Left lung (tissue), 14 donors: ENCODE measurements at places on chromosomes 2 and 18. TPM values are rescaled to one million over a fixed set of nuclear protein-coding genes. Genes with fewer than 3 reads are reported as not detected.

GAREM2 gene
- polyA plus RNA-seq = 7.5 TPM

TIA1 gene
- 639 TPM for polyA plus RNA-seq

CYP27C1 gene
- 8.7 TPM for polyA plus RNA-seq

IL1RL2 gene
- 0.91 TPM for polyA plus RNA-seq

CDH2 gene
- polyA plus RNA-seq = 7.2 TPM

EIF2AK2 gene
- polyA plus RNA-seq = 39.3 TPM

ERMN gene
- 0.34 TPM for polyA plus RNA-seq

ZEB2 gene
- polyA plus RNA-seq = 284 TPM

GCG gene
- polyA plus RNA-seq = not detected

DAW1 gene
- 0.70 TPM for polyA plus RNA-seq

TLX2 gene
- polyA plus RNA-seq = not detected

MDH1B gene
- polyA plus RNA-seq = 2.6 TPM

EPG5 gene
- polyA plus RNA-seq = 30.8 TPM

TMEM37 gene
- polyA plus RNA-seq = 28.5 TPM

YWHAQ gene
- 379 TPM for polyA plus RNA-seq

SKA1 gene
- 6.4 TPM for polyA plus RNA-seq

TEKT4 gene
- polyA plus RNA-seq = 1.5 TPM

RAD51AP2 gene
- 0.56 TPM for polyA plus RNA-seq

CHRNG gene
- polyA plus RNA-seq = 0.11 TPM

DNAJC27 gene
- polyA plus RNA-seq = 10.7 TPM

RNF25 gene
- polyA plus RNA-seq = 36.5 TPM

SERPINB11 gene
- polyA plus RNA-seq = not detected

GPD2 gene
- 27.4 TPM for polyA plus RNA-seq

DSC2 gene
- polyA plus RNA-seq = 14.9 TPM

KLHL14 gene
- 0.86 TPM for polyA plus RNA-seq

SERPINB7 gene
- not detected for polyA plus RNA-seq

CHST10 gene
- polyA plus RNA-seq = 32.1 TPM

CRYBA2 gene
- polyA plus RNA-seq = not detected

SERPINB3 gene
- polyA plus RNA-seq = not detected

HOXD10 gene
- polyA plus RNA-seq = 1.5 TPM

OR6B2 gene
- not detected for polyA plus RNA-seq

RUFY4 gene
- 0.51 TPM for polyA plus RNA-seq

TSHZ1 gene
- polyA plus RNA-seq = 32.2 TPM

SAG gene
- polyA plus RNA-seq = 0.21 TPM

NEUROD1 gene
- 1.0 TPM for polyA plus RNA-seq

NTSR2 gene
- not detected for polyA plus RNA-seq

ERFE gene
- polyA plus RNA-seq = 0.28 TPM

DSC3 gene
- 0.18 TPM for polyA plus RNA-seq

PAPOLG gene
- polyA plus RNA-seq = 24.0 TPM

RPRM gene
- polyA plus RNA-seq = 1.4 TPM

TMEM198 gene
- 4.2 TPM for polyA plus RNA-seq

PARD6G gene
- 25.2 TPM for polyA plus RNA-seq

CDK15 gene
- 0.43 TPM for polyA plus RNA-seq

PLEK gene
- polyA plus RNA-seq = 15.3 TPM

NEDD4L gene
- 88.0 TPM for polyA plus RNA-seq

SRD5A2 gene
- polyA plus RNA-seq = 0.04 TPM

LCT gene
- 0.23 TPM for polyA plus RNA-seq

KANSL3 gene
- 51.8 TPM for polyA plus RNA-seq

FOXD4L1 gene
- polyA plus RNA-seq = 0.32 TPM

BMPR2 gene
- 79.8 TPM for polyA plus RNA-seq

SLC30A3 gene
- 0.26 TPM for polyA plus RNA-seq

CYRIA gene
- polyA plus RNA-seq = 14.7 TPM
